Common myeloid progenitor, CD34-positive (primary cell): ENCODE measurements at places on chromosomes 3 and 15.
A peak's percentile ranks its signal among the peaks of the same experiment; 100 is the strongest.

DNA sequence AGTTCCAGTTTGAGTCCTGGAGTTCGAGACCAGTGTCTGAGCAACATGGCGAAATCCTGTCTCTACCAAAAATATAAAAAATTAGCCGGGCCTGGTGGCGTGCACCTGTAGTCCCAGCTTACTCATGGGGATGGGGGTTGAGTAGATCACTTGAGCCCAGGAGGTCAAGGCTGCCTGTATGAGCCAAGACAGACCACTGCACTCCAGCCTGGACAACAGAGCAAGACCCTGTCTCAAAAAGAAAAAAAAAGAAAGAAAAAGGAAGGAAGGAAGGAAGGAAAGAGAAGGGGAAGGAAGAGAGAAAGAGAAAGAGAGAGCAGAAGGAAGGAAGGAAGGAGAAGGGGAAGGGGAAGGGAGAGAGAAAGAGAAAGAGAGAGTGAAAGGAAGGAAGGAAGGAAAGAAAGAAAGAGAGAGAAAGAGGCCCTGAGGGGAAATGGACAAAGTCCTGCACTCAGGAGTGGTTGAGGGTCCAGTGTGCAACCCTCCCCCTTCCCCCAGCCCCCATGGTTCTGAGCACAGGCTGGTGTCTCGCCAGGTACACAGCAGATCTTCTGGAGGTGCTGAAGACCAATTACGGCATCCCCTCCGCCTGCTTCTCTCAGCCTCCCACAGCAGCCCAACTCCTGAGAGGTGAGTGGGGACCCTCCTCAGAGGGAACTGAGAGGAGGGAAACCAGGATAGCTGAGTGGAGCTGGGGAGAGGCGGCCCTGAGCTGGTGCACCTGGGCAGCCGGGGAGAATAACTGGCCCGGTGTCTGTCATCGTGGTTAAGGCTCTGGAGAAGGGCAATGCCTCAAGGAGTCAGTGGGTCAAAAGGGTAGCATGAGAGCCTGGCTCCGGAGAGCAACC, 1.2 kb downstream of the SLC51A start:
- DNase-seq: no peak

GRCh38 chr3:11136830-11137626, 17.3 kb upstream of the HRH1 start:
- no peak for DNase-seq

GRCh38 chr3:21405671-21406667, 345.0 kb downstream of the ZNF385D start:
- DNase-seq: no peak

GRCh38 chr3:171876680-171877147, 33.6 kb downstream of the TMEM212 start:
- peak; percentile 11 for DNase-seq

GRCh38 chr3:194389269-194389668, 9.8 kb downstream of the GP5 start:
- DNase-seq: no peak

GRCh38 chr15:31357148-31357547, 30.5 kb downstream of the KLF13 start:
- DNase-seq: peak; percentile 79

- DNase-seq: no peak
These were observed 45.0 kb downstream of the SOX2 start for GRCh38 chr3:181756645-181757297.

GRCh38 chr3:152471814-152472671, 203.3 kb downstream of the MBNL1 start:
- DNase-seq: peak; percentile 92

DNA sequence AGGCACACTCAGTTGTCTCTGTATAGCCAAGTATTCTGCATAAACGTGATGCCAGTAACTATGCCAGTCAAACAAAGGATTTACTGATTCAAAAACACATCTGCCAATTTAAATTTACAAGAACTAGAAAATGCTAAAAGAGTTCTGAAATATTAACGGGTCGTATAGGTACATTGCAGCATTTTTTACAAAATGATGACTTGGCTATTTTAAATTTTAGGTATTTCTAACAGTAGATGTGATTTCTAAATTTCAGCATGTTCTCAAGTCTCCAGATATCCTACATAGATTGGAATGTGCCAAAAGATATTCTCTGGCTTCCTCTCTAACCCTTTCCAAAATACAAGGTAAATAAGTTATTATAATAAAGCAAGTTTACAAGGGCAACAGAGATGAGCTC, 60.3 kb downstream of the MORC1 start:
- DNase-seq: no peak

GRCh38 chr3:66565301-66565700, 64.5 kb upstream of the LRIG1 start:
- peak; percentile 3 for DNase-seq

DNA sequence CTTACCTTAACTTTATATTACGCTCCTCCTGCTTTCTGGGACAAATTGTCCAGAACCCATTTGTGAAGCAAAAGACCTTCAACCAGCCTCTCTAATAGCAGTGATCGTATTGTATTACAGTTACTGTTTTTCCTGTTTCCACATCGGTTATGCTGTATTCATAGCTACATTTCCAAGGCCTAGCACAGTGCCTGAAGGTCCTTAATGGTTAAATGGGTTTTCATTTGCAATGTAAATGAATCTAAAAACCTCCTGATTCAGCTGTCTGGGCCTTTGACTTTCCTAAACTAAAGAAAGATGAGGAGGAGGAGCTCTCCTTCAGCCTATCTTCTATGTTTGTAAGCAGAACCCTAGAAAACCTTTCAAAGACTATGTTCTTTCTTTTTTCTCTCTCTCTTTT, 99.1 kb downstream of the LRRC28 start:
- DNase-seq: no peak

GRCh38 chr3:187986514-187986934, 167.4 kb upstream of the LPP start:
- DNase-seq: peak; percentile 95

DNA sequence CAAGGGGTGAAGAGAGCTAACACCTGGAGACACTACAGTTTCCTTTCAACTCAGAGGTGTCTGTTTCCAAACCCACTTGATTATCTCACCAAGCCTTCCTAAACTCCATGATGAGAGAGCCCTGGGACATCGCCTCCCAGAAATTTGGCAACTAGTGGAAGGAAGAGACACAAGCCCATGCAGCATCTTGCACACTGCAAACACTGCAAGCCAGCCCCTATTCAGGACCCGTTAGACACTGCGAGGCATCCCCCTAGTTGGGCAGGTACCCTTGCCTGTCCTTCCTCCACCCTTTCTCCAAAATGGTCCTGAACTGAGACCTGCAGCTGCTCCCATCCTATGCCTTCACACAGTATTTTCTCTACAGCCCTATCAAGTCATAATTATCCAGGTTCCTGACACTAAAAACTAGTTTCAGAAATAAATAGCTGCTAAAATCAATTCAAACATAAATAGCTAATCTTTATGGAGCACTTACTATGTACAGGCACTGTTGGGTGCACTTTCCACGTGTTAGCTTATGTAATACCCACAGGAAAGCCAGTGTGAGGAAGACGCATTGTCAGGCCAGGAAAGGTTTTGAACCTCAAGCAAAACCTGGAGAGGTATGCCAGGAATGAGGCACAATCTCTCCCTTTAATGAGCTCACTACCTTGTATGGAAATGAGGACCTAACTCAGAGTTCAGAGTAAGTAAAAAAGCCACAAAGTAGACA, 2.8 kb downstream of the MAGI1 start:
- no peak for DNase-seq

DNA sequence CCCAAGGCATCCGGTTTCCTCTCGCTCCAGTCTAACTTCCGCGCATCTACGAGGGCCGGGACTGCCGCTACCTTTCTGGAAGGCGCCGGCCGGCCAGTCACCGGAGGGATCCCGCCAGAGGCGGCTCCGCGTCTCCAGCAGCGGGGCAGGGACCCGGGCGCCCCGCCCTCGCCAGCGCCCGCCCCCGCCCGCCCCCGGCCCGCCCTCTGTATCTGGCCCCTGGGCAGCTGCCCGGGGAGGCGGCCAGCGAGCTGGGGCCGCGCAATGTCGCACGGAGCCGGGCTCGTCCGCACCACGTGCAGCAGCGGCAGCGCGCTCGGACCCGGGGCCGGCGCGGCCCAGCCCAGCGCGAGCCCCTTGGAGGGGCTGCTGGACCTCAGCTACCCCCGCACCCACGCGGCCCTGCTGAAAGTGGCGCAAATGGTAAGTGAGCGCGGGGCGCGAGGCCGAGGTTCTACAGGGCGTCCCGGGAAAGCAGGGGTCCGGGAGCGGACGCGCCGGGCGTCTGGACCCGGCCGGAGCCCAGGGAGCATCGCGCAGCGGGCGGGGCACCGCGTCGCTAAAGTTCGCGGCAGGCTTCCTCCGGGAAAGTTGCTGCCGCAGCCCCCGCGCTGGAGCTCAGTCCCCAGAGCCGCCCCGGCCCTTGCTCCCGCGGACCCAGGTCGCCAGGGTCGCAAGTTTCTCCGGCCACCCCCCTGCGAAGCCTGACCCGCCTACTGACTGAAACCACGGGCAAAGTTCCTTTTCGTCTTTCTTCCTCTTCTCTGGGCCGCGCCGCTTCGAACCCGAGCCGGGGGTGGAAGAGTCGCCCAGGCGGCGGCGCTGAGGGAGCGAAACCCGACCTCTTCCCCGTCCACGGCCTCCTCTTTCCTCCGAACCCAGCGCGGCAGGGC, at the start of gene CMTM7:
TSS of gene CMTM7 (plus strand) at position 211 of the 893 bp plus-strand sequence. CDS start at position 265, 54 bp downstream.
- DNase-seq: no peak

GRCh38 chr15:78210349-78210717, 24.0 kb downstream of the ACSBG1 start:
- no peak for DNase-seq

DNA sequence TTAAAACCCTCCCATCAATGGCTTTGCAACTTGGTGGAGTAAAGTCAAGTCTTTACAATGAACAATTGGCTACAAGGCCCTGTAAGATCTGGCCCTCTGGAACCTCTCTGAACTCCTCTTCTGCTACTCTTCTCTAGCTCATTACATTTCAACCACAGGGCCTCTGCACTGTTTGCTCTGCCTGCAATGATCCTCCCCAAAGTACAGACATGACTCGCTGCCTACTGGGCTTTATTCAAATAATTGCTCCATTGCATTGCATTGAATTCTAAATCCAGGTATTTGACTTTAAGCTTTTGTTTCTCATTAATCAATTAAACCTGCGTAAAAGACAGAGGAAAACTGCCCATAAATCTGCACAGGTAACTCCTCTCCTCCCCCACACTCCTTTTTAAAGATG, 96.7 kb downstream of the CD47 start:
- DNase-seq: no peak

DNA sequence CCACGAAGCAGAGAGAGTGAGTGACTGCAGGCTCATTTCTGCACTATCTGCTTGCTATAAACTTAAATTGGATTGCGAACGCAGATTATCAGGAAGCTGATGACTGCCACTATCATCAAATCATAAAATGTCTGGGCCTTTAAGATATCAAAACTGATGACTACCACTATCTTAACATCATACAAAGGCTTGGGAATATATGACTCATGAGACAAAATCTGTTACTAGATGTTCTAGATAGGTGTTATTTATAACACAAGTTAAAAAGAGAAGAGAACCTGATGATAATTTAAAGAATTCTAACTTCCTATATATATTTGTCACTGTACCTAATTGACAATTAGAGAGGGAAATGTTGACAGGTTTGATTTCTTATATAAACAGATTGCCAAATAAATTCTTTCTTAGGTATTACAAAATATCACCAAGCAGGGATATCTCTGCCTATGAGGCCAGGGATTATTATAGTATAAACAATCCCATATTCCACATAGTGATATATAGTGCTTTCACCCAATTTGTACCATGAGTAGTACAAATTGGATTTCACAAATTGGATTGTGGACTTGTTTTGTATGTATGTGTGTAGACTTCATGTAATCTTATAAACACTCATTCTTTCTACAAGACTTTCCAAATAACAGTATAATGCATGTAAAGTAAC, 1157.2 kb downstream of the ROBO1 start:
- DNase-seq: no peak

DNA sequence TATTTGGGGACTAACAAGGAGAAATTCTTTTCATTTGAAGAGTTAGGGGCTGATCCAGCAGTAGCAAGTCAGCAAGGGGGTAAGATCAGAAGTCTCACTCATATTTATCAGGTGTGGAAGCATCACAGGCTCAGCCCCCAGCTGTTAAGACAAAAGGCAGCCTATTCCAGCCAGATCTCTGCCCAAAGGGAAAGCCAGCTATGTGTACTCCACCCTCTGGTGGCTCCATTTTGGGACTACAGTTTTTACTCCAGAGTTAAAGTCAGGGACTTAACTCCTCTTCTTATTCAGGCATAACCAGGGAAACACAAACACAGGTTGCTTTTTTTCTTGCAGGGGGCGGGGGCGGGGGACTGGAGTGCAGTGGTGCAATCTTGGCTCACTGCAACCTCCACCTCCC, 19.2 kb downstream of the UBP1 start:
- no peak for DNase-seq

- no peak for DNase-seq
These were observed 8.9 kb downstream of the ICE2 start for GRCh38 chr15:60469893-60470641.

DNA sequence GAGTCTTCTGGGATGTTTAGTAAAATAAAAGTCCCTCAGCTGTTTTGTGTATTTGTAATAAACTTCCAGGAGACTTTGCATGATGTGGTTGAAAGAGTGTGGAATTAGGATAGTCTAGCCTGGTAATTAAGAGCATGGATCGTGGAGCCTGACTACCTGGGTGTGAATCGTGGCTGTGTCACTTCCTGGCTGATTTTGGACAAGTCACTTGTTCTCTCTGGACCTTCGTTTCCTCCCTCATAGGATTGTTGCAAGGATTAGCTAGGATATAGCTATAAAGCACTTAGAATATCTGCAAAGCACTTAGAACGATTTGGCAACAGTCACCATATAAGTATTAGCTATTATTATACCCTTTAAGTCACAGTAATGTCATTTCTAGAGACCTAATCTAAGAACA, 40.2 kb downstream of the SLMAP start:
- DNase-seq: no peak

- no peak for DNase-seq
These were observed 89.1 kb downstream of the WDR49 start for GRCh38 chr3:167564612-167565011.

- peak; percentile 99 for DNase-seq
These were observed 41.6 kb upstream of the STRIT1 start for GRCh38 chr3:155334914-155335723.

GRCh38 chr3:118986734-118987133, 47.9 kb downstream of the IGSF11 start:
- DNase-seq: no peak

- peak; percentile 35 for DNase-seq
These were observed 102.9 kb downstream of the CACNA1D start for GRCh38 chr3:53597136-53597915.
